ENCODE measurements at places on chromosomes 4 and X.

GRCh38 chr4:138802499-138802898, 213.1 kb upstream of the NOCT start:
- DNase-seq: no peak

DNA sequence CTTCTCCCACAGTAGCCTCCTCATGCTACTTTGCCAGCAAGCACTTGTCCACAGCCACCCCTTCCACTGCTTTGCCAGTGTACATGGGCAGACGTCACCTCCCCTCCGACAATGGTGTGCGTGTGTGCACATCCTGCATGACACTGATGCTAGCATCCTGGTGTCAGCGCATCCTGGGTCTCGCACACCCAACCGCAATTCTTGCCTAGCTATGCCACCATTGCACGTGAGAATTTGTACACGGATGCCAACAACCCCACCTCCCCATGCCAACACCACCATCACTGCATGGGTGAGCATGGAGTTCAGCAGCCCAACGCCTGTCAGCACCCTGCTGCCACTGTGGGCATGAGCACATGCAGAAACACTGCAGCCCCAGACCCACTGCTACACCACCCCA, 550.0 kb downstream of the STPG2 start:
- no peak for DNase-seq

GRCh38 chr4:70902577-70903290, 565 bp downstream of the MOB1B start:
- DNase-seq: peak; percentile 1

DNA sequence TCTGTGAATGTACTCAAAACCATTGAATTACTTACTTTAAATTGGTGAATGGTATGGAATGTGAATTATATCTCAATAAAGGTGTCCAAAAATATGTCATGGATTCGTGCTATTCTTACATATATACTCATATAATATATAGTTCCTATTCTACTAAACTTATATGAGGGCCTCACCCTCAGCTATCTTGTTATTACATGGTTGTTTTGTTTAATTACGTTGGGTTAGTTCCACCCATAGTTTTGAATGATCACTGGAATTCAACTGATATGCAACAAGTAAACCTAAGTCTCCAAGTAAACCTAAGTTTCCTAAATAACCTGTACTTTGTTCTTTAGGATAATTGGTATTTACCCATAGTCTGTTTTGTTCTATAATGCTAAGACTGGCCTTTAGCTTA, 30.6 kb upstream of the CD99L2 start:
- no peak for DNase-seq

DNA sequence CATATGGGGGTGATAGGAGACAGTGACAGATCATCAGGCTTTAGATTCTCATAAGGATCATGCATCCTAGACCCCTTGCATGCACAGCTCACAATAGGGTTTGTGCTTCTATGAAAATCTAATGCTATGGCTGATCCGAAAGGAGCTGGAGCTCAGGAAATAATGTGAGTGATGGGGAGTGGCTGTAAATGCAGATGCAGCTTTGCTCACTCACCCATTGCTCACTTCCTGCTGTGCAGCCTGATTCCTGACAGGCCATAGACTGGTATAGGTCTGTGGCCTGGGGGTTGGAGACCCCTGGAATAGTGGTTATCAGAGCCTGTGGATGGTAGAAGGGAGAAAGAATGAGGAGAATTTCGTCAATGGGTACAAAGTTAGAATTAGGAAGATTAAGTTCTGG, 2751.1 kb downstream of the ARAP2 start:
- DNase-seq: no peak

All from activated CD8-positive, alpha-beta memory T cell treated with anti-CD3 and anti-CD28 coated beads for 48 hours (primary cell).